ENCODE measurements at places on chromosomes 16 and 17.

DNA sequence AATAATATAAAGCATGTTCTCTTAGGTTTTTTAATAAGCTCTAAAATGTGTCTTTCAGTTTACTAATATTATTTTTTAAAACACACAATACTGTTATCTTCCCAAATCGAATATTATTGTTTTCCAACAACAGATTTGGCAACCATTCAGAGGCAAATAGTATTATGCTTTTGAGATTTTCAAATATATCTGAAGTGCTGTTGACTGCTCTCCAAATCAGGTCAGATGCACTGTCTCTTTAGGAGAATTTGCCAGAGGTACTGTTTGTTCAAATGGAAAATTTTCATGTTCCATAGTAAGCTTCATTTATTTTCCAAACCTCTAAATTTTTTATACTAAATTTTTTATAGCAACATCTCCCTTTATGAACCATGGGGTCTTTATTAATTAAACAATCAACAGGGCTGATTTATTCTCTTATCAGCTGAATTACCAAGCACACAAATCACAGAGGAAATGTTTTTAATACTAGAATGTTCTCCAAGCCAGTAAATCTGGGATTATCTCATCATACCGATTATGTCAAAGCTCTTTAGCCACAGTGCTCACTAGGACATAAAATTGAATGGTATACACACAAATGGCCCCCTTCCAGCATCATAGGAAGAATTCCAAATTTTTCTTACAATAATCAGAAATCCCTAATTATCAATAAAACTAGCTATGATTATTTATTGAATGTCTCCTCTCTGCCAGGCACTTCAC, 108.8 kb upstream of the HLF start:
- no peak for DNase-seq

- DNase-seq, result no peak
Observed at GRCh38 chr17:19342611-19343255, 19.8 kb downstream of the B9D1 start.

- no peak for DNase-seq
Observed at GRCh38 chr16:71384073-71384724, 25.7 kb downstream of the CALB2 start.

GRCh38 chr17:29369831-29370735, 20.1 kb upstream of the TAOK1 start:
- DNase-seq, result peak; percentile 43

- DNase-seq, result no peak
Observed at GRCh38 chr17:75237100-75238014, 24.0 kb downstream of the GGA3 start.

DNA sequence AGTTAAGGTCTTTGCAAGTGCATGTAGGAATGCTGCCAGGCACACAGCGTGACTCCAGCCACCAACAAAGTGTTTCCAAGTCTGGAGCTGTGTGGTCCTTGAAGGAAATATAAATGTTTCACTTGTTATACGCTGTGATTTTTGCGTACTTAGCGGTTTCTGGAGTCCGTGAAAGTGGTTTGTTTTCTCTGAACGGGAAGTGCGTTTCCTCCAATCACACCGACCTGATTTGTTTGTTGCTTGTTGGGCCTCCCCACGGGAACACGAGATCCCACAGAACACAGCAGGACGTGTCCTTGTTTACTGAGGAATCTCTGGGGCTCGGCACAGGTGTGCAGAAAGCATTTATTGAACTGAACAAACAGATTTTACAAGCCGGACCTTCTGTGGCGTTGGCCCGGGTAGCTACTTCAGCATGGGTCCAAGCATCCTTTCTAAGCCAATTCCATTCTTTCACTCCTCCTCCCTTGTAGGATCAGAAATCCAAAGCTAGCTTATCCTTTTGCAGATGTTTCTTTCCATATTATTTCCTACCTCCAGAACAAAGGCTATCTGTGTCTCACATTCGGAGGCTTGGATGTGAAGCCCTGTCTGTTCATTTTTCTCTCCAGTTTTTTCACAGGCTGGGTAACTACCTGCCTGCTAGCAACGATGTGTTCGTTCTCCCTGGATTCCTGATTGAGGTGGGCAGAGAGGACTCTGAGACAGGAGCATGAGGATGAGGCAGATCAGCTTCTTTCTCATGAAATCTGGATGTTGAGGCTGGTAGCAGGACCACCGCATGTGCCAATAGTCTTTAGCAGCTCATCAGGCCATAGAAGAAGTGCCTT, 44.6 kb downstream of the ABAT start:
- DNase-seq, result no peak

GRCh38 chr17:55931446-55931845, 180.6 kb downstream of the PCTP start:
- no peak for DNase-seq

- DNase-seq, result peak; percentile 75
Observed at GRCh38 chr16:89723279-89724250, 2.2 kb downstream of the ZNF276 start.

- DNase-seq, result no peak
Observed at GRCh38 chr16:78288888-78289287, 189.4 kb downstream of the WWOX start.

DNA sequence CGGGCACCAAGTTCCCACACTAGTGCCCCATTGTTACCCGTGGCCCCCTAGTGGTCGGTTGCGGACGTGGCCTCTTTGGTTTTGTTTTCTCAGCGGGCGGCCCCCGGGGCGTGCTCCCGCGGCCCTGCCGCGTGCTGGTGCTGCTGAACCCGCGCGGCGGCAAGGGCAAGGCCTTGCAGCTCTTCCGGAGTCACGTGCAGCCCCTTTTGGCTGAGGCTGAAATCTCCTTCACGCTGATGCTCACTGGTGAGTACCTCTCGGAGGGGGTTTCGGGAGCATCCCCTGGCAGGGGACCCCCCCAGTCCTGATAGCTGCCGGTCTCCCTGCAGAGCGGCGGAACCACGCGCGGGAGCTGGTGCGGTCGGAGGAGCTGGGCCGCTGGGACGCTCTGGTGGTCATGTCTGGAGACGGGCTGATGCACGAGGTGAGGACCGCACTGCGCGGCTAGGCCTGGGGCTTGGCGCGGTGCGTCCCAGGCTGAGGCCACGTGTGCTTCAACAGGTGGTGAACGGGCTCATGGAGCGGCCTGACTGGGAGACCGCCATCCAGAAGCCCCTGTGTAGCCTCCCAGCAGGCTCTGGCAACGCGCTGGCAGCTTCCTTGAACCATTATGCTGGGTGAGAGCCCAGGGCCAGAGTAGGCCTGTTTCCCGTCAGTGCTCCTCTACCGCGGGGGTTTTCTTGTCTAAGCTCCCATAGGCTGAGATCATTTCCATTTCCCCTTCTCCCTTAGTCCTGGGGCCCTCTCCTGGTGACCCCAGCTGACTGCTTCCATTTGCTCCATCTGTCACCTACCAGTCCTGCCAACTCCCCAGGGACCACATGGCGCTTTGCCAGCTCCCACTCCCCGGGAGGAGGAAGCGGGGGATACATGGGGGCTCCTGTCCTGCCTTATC, 1.7 kb downstream of the SPHK1 start:
- peak; percentile 79 for DNase-seq

DNA sequence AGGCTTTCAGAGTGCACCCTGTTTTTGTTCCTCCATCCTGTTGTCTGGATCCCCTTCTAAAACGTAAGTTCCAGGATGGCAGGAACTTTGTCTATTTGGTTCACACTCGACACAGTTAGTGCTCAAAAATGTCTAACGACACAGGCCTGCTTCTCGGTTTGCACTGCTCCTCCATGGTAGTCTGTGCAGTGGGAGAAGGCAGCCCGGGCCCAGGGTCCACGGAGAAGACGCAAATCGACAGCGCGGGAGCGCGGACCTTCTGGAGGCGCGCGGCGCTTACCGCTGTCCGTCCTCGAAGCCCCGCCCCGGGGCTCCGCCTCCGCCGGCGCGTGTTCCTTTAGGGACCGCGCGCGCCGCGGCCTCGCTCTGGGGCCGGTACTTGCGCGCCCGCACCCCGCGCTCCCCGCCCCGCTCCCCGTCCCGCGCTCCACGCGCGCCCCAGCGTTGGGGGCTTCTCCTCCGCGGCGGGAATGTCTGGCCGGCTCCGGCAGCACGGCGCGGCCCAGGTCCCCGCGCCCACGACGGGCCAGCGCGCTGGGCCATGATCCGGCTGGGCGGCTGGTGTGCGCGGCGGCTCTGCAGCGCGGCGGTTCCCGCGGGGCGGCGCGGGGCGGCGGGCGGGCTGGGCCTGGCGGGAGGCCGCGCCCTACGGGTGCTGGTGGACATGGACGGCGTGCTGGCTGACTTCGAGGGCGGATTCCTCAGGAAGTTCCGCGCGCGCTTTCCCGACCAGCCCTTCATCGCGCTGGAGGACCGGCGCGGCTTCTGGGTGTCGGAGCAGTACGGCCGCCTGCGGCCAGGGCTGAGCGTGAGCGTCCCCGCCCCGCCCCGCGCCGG, at the start of gene NT5M:
TSS of gene NT5M (plus strand) at position 364 of the 837 bp plus-strand sequence. CDS start at position 542, 178 bp downstream.
- peak; percentile 83 for DNase-seq

- DNase-seq, result no peak
Observed at GRCh38 chr17:6135236-6135635, 65.1 kb downstream of the WSCD1 start.

DNA sequence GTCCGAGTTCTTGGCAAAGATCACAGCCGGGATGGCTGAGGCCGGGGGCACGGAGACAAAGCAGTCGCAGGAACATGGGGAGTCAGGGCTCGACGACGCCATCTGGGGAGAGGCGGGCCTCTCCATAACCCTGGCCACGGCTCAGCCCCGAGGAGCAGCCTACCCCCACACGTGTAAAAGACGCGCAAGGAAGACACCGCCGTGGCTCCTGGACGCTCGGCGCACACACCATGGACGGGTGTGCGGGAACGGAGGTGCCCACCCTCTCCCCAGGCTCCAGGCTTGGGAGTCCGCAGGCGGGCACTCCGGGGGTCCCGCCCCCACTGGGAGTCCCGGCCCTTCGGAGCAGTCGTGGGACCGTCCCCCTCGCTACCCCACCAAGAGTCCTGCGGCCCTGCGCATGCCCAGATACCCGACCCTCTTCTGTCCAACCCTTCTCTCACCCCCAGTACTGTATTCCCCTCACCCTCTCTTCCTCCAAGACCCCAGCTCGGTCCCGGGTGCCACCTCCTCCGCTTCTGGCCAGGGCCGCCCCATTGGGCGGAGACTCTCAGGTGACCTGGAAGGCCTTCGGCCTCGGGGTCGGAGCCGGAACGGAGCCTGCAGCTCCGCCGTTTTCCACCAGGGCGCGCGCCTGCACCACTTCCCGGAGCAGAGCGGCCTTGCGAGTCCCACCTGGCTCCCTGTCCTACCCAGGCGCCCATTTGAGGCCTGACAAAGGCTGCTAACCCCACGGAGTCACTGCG, at the start of gene SCRN2:
TSS of gene SCRN2 (minus strand) at position 532 of the 746 bp plus-strand sequence. CDS start at position 102, 430 bp downstream.
- DNase-seq, result peak; percentile 79

DNA sequence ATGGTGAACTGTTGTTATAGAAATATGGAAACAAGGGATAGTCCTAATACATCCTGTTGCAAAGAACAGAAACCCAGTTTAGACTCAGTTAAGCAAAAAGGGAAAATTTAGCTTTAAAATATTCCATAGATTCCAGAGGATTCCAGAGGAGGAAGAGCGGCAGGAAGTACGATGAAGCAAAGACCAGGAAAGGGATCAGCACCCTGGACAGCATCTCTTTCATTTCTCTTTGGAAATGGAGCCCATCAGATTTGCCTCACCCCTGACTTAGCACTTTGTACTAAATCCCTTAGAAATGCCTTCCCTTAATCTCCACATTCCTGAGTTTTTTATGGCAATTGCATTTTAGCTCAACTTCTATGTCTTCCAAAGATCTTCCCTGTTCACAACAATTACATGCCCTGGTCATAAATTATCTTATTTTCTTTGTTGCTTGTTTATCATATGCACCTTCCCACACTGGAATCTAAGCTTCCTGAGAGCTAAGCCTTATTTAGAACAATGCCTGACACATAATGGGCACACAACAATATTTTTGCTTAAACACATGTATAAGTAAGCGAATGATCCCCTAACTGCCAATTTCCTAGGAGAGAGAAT, 150.0 kb upstream of the RBFOX1 start:
- DNase-seq, result no peak

GRCh38 chr17:43019418-43019817, 2.8 kb downstream of the VAT1 start:
- no peak for DNase-seq

GRCh38 chr16:74695450-74696422, 4.9 kb downstream of the MLKL start:
- peak; percentile 24 for DNase-seq

DNA sequence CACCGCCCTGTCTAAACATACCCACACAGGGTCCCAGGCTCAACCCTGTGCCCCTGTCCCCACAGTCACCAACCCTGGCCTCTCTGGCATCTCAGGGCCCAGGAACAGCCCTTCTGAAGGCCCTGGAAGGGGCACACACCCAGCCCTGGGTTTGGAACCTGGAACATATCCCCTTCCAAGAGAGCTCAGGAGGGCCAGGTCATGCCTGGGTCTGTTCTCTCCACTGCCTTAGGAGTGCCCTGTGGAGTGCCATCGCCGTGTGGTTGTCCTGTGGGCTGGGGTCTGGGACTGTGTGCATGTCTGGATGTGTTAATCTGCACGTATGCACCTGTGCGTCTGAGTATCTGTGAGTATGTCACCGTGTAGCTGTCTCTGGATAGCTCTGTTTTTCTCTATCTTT, 45.2 kb upstream of the ACSM2B start:
- DNase-seq, result no peak

DNA sequence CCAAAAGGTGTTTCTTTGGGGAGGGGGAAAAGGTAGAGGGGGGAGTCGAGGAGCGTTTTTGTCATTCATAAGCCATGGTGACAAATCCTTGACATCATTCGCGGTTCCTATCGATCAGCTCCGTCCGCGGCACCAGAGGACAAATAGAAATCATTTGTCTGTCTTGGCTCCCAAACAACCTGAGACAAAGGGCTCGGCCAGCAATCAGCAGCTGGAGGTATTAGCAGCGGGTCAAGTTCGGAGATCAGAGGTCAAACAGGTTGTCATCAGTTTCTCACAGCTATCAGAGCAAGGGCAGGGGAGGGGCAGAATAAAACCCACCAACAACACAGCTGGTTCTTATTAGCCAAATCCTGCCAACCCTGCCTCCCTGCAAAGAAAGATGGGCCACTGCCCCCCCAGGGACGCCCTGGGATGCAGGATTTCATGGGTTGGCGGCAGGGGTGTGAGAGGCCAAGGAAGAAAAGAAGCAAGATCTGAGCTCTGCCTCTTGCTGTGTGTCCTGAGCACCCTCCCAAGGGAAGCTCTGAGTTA, 145.3 kb upstream of the LHX1 start:
- no peak for DNase-seq

DNA sequence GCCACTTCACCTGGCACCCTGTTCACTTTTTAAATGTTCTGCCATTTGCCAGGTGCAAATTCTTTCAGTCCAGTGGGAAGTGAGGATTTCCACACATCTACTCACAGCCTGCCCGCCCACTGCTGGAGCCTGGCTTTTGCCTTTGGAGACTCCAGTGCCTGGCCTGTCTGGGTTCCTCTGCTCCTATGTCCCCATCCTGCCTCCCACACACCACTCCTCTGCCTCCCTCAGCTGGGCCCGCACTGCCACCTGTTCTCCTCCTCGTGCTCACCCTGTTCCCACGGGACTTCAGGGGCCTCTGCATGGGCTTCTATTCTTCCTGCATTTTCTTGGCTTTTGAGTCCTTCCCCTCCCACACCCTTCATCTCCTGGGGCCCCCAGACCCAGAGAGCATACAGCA, 7.9 kb upstream of the NDRG4 start:
- DNase-seq, result no peak

DNA sequence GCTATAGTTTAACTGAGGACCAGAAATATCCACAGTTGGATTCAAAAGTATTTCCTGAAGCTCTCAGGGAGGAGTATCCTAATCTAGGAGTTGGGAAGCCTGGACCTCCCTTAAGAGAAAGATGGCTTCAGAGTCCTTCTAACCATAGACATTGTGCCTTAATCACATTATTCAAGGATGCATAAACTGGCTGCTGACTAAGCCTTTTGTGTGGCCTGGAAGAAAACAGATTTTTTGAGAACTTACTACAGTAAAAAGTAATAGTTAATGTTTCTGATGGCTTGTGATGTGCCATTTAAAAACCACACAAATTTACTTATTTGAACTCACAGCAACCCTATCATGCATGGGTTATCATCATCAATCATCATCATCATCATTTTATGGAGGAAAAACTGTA, 126.2 kb upstream of the RPL38 start:
- DNase-seq, result no peak

All from CD4-positive, alpha-beta T cell (primary cell).